ENCODE measurements at places on chromosomes 16 and 17.
A peak's percentile ranks its signal among the peaks of the same experiment; 100 is the strongest.

DNA sequence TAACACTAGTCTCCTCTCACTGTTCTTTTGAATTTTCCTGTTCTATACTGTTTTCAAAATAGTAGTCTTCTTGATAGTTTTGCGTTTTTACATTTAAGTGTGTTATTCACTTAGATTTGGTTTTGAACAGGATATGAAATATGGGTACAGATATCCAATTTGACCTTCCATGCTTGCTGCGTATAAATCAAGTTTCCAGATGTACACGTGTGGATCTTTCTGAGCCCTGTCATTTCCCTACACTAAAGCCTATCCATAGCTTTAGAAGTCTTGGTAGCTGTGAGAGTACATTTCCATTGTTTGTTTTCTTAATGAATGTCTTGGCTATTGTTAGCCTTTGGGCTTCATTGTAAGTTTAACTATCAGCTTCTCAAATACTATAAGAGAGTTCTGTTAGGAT is 20.4 kb downstream of the CYLD start:
- no peak for DNase-seq

GRCh38 chr16:51050377-51050706 is 100.7 kb downstream of the SALL1 start:
- DNase-seq: no peak

- no peak for DNase-seq
These were observed 184.9 kb downstream of the PARN start for GRCh38 chr16:14444979-14445810.

DNA sequence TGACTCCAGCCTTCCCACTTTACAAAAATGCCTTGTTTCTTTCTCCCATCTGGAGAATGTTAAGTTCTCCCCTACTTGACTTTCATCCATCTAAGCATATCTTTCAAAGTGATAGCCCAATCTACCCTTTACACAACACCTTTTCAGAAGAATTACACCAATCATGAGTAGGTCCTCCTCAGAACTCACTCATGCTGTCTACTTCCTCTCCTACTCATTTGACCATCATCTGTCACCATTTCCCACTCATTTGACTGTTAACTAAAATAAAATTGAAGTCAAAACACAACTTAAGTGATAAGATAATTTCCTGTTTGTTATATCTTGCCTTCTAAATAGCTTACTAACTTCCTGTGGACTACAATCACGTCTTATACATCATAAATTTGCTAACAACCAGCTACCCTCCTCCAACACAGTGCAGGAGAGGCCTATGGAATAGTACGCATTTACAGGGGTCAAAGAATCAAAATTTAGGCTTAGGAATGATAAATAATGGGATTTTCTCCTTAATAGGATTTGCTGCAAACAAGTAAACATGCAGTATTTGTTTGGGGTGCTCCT is 16.1 kb downstream of the KCNJ16 start:
- DNase-seq: no peak

GRCh38 chr16:74700438-74701225 is at the start of gene MLKL:
TSS of gene MLKL (minus strand) at chr16:74700862. CDS start at chr16:74695757, 5,105 bp downstream.
- DNase-seq: peak; percentile 20

- DNase-seq: no peak
These were observed 17.7 kb downstream of the KSR1 start for GRCh38 chr17:27473748-27474609.

DNA sequence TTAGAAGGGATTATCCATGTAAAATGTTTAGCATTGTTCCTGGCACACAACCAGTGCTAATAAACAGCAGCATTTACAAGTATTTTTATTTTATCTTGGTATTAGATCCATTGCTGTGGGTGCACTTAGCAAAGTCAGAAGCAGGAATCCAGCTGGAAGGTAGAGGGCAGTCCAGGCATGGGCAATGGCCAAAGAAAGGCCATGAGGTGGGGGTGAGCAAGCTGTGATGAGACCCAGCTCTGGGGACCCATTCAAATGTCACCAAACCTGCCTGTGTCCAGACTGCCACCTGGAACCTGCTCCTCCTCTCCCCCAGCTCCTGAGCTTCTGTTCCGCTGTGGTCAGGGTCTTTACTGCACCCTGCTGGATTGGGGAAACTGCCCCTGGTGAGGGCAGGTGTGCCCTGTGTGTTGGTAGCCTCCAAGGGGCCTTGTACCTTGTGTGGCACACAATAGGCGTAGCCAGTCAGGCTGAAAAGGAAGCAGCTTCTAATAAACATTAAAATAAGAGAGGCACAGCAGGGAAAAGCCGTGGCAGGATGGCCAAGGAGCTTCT is 118.0 kb upstream of the CRHR1 start:
- no peak for DNase-seq

GRCh38 chr17:51855806-51856205 is 302.7 kb downstream of the CA10 start:
- DNase-seq: no peak

DNA sequence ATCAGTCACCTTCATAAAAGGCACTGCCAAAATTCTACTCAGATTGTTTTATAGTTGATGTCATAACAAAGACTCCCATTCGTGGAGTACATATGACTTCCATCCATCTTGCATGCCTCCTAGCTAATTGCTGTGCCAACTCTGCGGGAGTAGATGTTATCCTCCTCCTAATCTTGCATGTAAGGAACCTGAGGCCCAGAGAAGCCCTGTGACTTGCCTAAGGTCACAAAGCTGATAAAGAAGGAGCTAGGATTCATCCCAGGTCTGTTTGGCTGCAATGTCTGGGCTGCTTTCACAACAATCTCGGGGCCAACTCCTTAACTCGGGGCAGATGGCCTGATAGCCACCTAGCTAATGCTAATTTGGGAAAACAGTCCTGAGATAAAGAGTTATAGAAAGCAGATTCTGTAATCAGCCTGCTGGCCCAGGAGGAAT is 87.3 kb downstream of the YPEL2 start:
- no peak for DNase-seq

- DNase-seq: peak; percentile 34
These were observed 9.2 kb downstream of the PIGQ start for GRCh38 chr16:578870-579405.

DNA sequence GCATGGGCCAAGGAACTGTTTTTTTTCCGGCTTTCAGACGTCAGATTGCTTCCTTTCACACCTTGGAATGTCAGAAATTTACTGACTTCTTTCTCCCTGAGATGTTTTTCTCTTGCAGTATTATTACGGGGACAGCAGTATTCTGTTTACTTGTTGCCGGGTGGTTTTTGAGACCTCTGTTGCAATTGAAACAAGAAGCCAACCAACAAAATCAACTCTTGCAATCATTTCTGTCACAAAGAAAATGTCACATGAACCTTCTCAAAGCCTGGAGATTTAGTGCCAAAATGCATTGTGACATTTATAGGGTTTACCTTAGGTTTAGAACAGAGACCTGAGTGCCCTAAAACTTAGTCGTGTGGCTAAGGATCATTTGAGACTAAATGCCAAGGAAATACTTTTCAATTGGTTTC is 174.3 kb downstream of the MAP2K6 start:
- no peak for DNase-seq

DNA sequence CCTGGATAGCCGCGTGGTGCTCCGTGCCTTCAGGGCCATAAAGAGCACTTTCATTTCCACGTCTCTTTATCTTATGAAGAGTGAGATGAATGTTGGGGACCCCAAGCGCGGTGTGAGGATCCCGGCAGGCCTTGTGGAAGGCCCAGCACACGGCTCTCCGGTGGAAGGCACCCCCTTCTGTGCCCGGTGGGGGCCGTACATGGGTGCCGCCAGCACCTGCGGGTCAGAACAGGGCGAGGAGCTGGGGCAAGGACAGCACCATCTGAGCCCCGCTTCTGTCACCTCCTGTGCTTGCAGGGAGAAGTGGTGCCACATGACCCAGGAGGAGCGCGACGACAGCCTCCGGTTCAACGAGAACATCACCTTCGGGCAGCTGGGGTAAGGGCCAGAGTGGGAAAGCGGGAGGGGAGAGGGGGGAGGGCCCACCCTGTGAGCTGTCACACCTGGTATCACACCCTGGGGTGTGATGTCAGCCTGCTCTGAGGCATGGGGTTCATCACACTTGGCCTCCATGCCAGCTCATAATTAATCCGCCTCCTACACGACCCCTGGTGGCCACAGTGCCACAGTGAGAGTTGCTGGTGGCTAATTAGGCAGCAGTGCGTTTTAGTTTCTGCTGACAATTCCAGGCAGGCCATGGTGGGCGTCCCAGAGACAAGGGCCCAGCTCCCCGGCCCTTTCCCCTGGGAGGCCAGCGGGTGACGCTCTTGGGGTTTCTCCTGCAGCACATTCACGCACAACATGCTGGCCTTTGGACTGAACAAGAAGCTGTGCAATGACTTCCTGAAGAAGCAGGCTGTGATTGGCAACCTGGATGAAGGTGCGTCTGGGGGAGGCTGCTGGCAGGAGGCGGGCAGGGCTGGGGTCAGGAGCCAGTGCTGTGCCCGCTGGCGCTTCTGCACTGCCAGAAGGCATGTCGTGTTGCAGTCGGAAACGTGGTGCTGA is 25.7 kb downstream of the CIBAR2 start:
- DNase-seq: peak; percentile 53

- no peak for DNase-seq
These were observed 6.4 kb downstream of the CD300LD start for GRCh38 chr17:74585711-74586110.

DNA sequence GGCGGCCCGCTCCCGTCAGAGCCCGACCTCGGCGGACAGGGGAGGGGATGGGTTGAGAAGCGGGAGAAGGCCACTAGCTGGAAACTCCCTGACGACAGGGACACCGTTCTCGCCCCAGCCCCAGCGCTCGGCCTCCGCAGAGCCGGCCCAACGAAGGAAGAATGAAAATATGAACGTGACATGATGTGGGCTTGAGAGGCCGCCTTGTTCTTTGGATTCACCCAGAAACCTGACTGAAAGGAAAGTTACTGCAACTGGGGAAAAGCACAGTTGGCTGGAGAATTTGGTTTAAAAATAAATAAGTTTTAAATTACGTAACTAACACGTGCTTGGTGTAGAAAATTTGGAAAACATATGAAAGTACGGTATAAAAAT is 21.1 kb downstream of the NPTX1 start:
- no peak for DNase-seq

DNA sequence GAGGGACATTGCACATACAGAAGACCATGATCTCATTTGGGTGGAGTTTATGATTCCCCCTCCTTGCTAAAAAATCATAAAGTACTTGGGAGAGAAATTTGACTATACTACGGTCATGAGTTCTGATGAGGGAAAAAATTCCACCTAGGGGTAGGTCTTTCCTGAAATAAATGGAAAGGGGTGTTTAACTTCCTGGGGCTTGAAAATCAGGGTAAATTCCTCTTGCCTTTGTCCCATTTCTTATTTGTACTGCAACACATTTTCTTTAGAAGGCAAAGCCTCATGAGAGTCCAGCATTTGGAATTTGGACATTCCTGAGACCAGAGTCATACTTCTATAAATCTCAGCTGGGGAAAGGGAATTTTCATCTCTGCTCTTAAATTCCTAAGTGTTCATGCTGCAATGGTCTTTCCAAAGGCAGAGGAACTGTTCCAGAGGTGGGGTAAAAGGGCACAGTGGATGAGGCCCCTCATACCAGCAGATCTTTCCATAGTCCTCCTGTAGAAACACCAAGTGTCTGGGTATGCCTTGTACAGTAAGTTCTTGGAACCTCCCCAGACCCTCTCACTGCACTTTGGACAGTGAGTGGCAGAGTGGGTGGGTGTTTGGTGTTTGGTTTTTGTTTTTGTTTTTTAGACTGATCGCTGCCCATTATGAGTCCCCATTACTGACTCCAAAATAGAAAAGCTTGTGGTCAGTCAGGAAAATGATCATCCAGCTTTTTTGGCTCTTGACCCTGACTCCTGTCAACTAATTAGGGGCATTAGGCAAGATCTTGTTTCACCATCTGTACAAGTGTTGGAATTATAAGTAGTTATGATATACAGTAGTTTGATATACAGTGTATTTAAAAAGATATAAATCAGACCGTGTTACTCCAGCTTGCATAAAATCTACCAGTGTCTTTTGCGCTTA is 6.0 kb downstream of the LYRM1 start:
- DNase-seq: no peak

GRCh38 chr17:1829216-1829591 is 498 bp downstream of the SMYD4 start:
- DNase-seq: no peak

GRCh38 chr16:77014441-77014840 is 176.5 kb upstream of the MON1B start:
- DNase-seq: no peak

DNA sequence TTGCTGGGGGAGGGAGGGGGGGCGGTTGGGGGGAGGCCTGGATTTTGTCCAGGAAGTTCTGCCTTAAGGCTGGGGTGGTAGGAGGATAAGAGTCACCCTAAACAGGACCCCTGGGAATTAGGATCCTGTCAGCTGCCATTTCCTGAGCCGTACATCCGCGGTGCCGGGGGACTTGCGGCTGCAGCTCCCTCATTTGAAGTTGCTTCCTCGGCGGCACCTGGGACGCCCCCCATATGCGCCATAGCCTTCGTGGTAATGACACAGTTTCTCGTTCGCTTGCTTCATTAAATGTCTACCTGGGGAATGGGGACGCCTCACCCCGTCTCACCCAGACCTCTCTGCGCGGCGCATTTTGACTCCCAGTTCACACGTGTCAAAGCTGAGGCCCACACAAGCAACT is 55.1 kb upstream of the PABPN1L start:
- no peak for DNase-seq

DNA sequence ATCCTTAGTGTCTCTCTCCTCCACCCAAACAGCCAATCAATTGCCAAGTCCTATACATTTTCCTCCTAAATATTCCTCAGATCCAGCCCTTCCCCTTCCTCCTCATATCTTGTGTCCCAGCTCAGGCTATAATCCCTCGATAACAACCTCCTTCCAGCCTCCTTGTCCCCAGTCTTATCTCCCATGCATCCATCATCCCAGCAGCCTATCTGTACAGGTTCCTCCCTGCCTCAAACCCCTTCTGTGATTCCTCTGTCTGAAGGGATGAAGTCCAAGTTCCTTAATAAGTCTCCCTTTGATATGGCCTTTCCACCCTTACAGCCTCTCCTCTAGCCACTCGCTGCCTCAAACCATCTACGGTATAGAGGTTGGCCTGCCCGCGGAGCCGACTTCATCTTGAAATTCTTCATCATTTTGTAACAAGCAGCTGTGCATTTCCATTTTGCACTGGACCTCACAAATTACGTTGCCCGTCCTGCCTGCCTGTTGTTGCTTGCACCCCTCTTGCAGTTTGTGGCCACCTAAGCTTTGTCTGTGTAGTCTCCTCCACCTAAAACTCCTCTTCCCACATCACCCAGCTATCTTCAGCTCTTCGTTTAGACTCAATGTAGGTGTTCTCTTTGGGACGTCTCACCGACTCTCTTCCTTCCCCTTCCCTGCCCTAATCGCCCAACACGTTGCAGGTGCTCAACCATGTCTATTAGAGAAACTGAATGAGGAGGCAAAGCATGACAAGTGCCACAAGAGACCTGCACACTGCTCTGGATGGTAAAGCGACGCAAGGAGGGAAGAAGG is 786 bp upstream of the CDK5RAP3 start:
- no peak for DNase-seq

- peak; percentile 80 for DNase-seq
These were observed at the start of gene TENT4B for GRCh38 chr16:50152807-50153595. TSS of gene TENT4B (plus strand) at chr16:50153306. CDS start at chr16:50153622, 316 bp downstream.

DNA sequence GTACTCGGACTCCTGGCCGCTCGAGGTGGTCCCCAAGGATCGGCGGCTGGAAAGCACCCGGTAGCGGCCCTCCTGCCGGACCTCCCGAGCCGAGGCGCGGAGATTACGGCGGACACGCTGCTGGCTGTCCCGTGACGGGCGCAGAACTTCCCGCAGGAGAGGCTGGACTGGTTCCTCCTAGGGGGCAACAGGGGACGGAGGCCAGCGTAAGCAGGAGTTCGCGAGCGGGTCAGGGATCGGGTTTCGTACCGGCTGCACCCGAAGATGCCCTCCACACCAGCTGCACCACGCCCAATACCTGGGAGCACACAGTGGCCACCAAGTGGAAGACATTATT is 341 bp downstream of the SLC7A6OS start:
- DNase-seq: no peak

All from stimulated activated CD4-positive, alpha-beta T cell treated with anti-CD3 and anti-CD28 coated beads, Interleukin-1b, Interleukin-23, amount 100 ng/mL, for 24 hours (primary cell).